Sciatic nerve (tissue), 2 donors: ENCODE measurements at places on chromosomes 11 and 22. TPM values are rescaled to one million over a fixed set of nuclear protein-coding genes. Genes with fewer than 3 reads are reported as not detected.

DNA sequence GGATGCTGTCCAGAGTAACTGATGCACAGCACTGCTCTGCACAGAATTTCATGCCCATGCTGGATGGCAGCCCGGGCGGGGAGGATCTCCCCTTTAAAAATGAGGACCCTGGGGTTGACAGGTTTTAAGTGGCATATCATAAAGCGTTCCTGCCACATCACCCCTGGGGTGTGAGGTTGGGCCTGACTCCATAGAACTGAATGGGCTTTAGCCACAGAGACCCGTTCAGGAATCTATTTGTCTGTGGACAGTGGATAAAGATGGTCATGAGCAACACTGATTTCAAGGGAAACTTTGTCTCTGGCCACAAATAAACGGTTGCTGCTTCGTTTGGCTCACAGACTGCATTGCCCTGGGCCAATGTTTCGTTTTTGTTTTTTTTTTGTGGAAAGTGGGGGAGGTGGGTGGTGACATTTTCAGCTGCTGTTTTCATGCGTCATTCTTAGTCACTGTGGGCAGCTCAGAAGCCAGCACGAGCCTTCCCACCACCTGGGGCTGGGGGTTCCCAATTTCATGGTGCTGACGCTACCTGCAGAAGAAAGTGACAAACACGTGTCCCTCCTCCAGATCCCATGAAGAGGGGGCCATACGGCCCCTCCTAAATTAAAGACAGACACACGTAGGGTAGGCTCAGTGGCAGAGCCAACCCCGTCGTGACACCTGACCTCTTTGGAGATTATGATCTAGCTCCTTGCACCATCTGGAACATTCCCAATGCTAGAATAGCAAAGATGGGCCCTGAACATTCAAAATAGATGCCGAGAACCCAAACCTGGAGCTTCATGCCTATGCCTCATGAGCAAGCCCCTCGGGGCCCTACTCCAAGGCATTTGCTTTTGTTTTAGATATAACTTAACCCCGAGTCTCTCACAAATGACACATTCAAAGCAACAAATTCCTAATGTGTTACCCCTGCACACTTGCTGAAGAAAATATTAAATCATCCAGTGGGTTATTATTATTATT lies 54.8 kb upstream of the PHF21B start:
- no peak for DNase-seq

DNA sequence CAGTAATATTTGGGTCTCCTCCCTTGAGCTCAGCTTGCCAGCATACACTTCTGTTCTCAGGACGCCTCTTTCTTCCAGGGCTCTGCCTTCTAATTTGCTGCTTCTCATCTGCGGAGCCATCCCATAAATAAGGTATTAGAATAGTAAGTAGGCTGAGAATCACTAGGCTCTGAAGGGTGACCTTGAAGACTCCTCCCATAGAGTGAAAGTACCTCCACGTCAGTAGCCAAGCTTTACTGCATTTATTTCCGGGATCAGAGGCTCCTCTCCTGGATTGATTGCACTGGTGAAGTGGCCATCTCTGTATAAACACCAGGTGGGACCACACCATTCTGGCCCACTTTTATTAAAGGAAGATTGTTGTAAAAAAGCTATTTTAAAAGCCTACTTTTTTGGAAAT lies 315.5 kb downstream of the FAT3 start:
- no peak for DNase-seq

GRCh38 chr11:110829873-110830272 lies 117.6 kb upstream of the ARHGAP20 start:
- DNase-seq = no peak

GRCh38 chr22:45218976-45219375 lies 21.7 kb downstream of the KIAA0930 start:
- no peak for DNase-seq

- DNase-seq = no peak
Observed at GRCh38 chr11:3616721-3617460, 24.9 kb downstream of the ART5 start.

GRCh38 chr11:24298146-24298545 lies 198.7 kb upstream of the LUZP2 start:
- no peak for DNase-seq

DNA sequence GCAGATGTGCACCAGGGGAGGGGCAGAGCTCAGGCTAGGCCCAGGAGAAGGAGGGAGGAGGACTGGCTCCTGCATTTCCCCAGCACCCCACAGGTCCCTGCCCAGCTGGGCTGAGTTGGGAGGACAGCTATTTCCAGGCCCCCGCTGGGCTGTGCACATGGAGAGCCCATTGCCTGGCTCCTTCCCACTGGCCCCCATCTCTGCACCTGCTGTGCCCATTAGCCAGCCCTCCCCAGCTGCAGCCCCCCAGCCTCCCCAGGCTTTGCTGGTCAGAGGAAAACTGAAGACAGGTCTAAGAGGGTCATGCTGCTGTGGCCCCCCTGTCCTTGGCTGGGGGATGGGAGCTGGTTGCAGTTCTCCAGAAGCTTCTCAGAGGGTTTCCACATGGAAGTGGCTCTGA lies 81.8 kb upstream of the SHANK2 start:
- no peak for DNase-seq

GRCh38 chr11:9688716-9689511 lies 25.0 kb downstream of the SWAP70 start:
- no peak for DNase-seq

DNA sequence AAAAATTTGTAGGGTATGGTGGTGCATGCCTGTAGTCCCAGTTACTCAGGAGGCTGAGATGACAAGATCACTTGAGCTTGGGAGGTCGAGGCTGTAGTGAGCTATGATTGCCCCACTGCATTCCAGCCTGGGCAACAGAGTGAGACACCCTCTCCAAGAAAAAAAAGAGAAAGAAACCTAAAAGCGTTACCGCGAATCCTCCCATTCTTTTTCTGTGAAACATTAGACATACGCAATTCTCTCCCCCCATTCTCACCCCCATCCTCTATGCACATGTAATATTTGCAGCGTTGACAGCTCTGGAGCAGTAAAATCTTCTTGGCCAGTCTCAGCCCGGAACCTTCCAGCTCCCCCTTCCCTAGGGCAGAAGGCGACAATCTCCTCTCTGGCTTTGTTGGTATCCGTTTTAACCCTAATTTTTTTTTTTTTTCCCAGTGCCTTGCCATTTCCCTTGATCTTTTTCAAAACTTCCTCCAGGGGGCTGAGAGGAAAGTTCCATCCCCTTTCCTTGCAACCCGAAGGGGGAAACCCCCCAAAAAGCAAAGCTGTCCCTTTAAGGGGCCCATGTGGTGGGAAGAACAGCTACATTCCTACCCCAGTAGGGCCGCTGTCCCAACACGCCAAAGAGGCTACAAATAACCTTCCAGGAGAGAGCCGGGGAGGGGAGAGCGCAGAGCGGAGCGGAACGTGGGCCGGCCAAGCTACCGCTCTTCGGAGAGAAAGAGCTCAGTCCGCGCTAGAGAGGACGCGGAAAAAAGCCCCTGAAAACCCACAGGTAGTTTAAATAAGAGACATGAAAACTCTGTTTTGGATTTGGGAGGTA lies 1.9 kb downstream of the LRP4 start:
- no peak for DNase-seq

DNA sequence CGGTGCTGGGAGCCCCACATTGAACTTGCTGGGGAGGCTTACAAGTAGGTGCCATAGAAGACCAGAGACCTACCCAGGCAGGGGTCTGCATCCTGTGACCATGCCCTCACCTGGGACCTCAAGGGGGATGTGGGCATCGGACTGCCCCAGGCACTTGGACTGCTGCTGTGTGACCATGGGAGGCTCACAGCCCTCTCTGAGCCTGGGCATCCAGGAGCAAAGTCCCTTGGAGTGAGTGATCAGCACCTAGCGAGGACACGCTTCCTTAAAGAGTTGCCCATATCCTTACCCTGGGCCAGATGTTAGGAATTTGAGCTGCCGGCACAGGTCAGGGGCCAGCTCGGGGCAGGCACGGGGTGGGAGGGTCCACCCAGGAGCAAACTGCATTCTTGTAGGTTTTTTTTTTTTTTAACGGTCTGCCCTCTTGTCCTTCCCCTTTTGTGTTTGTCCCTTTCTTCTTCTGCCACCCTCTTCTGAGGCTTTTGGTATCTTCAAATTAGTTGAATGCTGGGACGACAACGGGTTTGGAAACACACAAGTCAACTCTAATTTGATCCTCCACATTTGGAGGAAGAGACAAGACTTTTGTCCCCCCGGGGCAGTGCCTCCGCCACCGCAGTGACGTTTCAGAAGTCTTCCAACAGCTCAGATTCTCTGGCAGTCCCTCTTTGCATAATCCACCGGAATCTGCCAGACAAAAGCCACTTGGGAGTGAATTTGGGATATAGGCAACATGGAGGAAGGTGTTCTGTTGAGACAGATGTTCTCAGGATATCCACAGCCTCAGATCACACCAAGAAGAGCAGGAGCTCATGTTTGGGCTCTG lies 46.1 kb upstream of the LINC01488 start:
- DNase-seq = no peak

DNA sequence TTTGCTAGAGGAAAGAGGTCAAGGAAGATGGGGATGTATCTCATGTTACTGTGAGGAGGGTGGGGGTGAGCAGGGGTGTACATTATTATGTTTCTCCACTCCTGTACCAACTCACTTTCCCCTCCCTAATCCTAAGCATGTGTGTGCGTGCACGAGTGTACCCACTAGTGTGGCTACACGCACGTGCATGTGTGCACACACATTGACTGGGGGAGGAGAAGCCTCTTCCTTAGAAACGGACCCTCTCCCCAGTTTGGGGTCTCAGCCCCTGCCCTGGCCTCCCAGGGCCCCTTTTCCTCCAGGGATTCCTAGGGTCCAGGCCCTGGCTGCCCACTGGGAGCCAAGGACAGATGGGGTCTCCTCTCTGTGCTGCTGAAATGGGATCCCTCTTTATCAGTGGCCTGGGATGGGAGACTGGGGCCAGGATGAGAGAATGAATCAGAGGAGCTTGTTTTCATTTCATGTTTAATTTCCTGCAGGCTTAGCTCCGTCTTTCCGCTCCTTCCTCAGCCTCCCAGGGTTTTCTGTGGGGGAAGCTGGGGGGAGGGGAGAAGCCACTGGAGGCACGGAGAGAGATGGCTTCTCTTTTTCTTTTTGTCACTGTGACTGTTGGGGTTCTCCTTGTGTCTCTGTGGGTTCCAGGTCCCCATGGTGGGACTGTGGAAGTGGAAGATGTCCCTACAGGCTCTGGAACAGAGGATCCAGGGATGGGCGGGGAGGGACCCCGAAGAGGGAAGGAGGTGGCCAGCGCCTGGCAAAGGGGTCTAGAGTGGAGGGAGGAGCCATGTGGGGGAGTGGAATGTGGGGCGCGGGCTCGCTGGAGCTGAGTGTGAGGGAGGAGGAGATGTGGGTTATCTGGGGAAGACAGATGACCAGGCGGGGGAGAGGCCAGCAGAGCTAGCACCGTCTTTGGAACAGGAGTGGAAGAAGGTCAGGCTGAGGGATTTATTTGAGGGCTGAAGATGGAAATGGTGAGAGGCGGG lies 40.3 kb downstream of the ALX4 start:
- peak; percentile 54 for DNase-seq

GRCh38 chr11:123798513-123799252 lies 7.5 kb downstream of the OR6M1 start:
- no peak for DNase-seq

DNA sequence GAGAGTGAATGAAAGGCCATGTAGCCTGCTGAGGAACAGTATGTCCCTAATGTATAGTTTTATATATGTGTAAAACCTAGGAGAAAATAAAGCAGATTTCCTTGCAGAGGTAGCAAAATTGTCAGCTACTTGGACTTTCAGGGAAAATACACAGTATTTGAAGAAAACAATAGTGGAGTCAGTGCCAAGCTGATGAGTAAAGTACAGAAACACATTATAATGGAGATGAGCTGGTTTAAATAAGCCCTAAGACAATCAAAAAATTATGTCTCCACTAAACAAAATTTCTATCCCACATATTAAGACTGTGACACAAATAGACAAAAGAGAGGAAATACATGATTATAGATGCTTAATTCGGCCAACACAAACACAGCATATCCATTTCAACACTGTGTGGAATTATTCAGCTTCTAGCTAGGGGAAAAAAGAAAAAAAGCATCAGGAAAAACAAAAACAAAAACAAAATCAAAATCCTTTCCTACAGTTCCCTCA lies 75.9 kb downstream of the MAML2 start:
- no peak for DNase-seq

- no peak for DNase-seq
Observed at GRCh38 chr11:12968826-12969225, 40.3 kb upstream of the RASSF10 start.

- no peak for DNase-seq
Observed at GRCh38 chr22:43892183-43892894, 526 bp upstream of the PNPLA5 start.

DNA sequence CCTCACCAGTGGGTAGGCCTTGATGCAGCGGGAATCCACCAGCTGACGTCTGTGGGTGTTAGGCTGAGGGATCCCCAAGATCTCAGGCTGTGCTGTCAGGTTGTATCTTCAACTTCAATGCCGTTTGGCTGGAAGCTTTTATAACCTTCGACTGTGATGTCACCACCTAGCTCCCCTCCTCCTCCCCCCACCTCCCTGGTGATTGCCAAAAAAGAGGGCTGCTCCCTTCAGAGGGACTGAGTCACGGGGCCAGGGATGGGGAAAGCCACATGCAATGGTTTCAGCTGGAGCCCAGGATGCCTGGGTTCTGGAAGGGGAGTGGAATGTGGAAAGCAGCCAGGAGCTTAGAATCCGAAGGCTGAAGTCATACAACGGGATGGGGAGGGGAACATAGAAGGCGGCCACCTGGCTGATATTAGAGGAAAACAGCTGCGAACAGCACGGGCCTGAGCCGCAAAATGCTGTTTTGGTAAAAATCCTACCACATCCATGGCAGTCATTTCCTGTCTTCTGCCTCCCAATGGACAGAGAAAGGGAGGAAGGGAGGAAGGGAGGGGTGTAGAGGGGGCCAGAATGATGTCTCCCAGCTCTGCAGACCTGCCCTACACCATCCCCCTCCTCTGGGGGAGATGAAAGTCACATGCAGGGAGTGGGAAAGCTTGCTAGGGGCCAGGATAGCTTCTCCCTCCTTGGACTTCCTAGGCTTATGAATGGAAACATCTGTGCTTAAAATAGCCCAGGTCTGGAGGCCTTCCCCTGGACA lies at the start of gene LRRN4CL:
LRRN4CL (minus strand) TSS at position 110 of the 763 bp plus-strand sequence. CDS start 1,022 bp downstream, outside the sequence.
- DNase-seq = peak; percentile 89

GRCh38 chr22:47176026-47176389 lies 413.6 kb downstream of the TBC1D22A start:
- DNase-seq = peak; percentile 49

- no peak for DNase-seq
Observed at GRCh38 chr11:115241899-115242298, 262.3 kb downstream of the CADM1 start.

- peak; percentile 55 for DNase-seq
Observed at GRCh38 chr11:3088806-3089205, 31.6 kb upstream of the CARS1 start.

GRCh38 chr11:123086305-123086704 lies 24.4 kb upstream of the HSPA8 start:
- DNase-seq = no peak

- no peak for DNase-seq
Observed at GRCh38 chr11:120792306-120792705, 231.6 kb upstream of the TBCEL start.

The BTBD10 gene
- 34.9 TPM for total RNA-seq

The OR51E2 gene
- total RNA-seq = 0.45 TPM

The ZNF214 gene
- 8.3 TPM for total RNA-seq
